ENCODE measurements at places on chromosomes 7 and 10. TPM values are rescaled to one million over a fixed set of nuclear protein-coding genes. Genes with fewer than 3 reads are reported as not detected.

Gene CNTNAP2
- total RNA-seq, result not detected

Gene PLEKHA8
- total RNA-seq, result 3.9 TPM

Gene CYCS
- total RNA-seq, result 315 TPM

Gene CRPPA
- total RNA-seq, result 0.67 TPM

Gene MYPN
- total RNA-seq, result 2.5 TPM

Gene ZNF282
- total RNA-seq, result 26.4 TPM

Gene TSPAN33
- 6.4 TPM for total RNA-seq

Gene PRRT4
- total RNA-seq, result 0.81 TPM
